ENCODE measurements at places on chromosomes 3 and 15.
A peak's percentile ranks its signal among the peaks of the same experiment; 100 is the strongest.

DNA sequence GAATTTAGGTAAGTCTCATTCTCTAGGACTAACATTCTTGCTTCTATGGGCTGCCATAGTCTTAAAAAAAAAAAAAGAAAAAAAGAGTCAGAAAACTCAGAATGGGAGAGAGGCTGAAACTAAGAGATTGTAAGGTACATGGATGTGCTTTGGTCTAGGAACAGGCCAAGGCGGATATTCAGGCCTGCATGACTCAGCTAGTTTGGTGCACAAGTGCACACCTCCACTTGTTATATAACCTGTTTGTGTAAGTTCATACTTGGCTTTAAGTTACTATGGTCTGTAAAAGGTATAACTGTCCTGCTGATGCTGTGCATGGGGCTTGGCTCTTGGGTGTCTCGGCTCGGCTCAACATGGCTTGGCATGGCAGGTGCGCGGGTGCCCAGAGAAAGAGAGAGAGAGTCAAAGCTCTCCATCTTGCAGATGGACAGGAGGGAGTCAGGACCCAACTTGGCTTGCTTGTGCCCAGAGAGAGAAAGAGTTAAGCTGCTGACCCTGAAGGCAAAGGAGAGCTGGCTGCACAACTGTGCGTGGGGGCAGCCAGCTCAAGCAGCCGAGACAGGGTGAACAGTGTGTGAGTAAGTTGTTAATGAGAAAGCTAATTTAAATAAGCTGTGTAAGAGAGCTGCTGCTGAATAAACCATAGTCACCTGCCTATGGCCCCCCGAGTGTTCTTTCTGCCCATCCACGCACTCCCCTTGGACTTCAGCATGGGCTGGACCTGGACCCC is 31.4 kb upstream of the CHRNB4 start:
- no peak for DNase-seq

- peak; percentile 5 for DNase-seq
These were observed 87.3 kb upstream of the C15orf61 start for GRCh38 chr15:67433495-67434099.

DNA sequence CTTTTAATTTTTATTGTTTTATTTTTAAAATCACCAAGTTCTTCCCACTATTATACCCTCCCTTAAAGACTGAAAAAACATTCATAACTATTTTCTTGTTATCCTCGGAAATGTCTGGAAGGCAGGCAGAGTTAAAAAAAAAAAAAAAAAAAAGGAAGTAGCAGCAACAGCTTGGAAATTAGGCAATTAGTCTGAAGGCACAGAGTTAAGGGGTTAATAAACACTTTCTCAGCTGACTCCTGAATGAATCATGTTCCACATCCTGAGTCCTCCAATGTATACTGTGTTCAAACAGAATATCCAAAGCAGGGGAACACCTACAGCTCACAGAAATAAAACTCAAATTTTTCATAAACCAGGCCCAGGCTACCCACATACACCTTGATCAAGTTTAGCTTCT is 5.8 kb downstream of the HEXA start:
- DNase-seq, result no peak

DNA sequence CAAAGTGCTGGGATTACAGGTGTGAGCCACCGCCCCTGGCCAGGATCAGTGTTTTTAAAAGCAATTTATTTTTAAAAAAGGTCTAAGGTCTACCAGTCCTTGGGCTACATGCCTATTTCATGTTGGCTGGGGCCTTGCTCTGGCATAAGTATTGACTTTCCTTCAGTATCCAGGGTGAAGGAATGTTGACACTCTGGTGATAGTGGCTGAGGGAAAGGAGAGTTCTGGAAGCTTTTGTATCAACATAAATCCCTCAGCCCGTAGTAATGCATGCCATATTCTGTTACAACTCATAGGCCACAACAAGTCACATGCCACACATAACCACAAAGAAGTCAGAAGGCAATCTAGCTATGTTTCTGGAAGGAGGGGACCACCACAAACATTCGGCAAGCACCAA is 273.9 kb downstream of the ROBO2 start:
- DNase-seq, result no peak

GRCh38 chr3:59321881-59322540 is 272.2 kb upstream of the CFAP20DC start:
- DNase-seq, result no peak

DNA sequence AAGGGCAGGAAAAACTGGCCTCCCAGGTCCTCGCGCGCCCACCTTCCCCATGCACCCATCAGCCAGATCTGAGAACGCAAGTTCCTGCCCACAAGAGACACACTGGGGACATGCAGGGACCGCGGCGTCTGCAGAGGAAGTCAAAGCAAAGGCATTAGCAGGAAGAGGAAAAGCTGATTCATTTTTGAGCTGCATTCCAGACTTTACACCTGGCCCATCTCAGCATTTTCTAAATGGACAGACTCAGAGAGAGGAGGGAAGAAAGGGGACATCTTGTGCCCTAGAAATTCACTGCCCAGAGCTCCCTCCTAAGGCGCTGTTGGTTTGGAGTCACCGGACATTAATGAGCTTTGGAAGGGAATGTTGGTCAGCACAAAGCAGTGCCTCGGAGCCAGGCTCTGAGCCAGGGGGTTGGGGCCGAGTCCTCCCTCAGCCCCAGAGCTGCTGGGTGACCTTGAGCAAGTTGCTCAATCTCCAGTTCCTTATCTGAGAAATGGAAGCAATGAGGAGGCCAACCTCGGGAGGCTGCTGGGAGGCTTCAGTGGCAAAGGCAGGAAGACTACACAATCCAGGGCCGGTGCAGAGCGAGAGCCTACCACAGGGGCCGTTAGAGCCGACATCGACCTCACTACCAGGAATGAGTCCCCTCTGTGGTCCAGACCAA is 150.5 kb upstream of the IQSEC1 start:
- no peak for DNase-seq

- no peak for DNase-seq
These were observed 2.3 kb upstream of the BCHE start for GRCh38 chr3:165839296-165840076.

GRCh38 chr3:75248974-75249373 is 415.2 kb upstream of the FRG2C start:
- DNase-seq, result no peak

DNA sequence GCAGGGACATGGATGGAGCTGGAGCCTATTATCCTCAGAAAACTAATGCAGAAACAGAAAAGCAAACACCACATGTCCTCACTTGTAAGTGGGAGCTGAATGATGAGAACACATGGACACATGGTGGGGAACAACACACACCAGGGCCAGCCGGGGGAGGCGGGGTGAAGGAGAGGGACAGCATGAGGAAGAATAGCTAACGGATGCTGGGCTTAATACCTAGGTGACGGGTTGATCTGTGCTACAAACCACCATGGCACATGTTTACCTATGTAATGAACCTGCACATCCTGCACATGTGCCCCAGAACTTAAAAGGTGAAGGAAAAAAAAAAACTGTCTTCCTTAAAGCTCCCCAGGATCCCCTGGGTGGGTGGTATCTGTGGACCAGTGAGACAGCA is 87.1 kb downstream of the ADAMTS17 start:
- no peak for DNase-seq

DNA sequence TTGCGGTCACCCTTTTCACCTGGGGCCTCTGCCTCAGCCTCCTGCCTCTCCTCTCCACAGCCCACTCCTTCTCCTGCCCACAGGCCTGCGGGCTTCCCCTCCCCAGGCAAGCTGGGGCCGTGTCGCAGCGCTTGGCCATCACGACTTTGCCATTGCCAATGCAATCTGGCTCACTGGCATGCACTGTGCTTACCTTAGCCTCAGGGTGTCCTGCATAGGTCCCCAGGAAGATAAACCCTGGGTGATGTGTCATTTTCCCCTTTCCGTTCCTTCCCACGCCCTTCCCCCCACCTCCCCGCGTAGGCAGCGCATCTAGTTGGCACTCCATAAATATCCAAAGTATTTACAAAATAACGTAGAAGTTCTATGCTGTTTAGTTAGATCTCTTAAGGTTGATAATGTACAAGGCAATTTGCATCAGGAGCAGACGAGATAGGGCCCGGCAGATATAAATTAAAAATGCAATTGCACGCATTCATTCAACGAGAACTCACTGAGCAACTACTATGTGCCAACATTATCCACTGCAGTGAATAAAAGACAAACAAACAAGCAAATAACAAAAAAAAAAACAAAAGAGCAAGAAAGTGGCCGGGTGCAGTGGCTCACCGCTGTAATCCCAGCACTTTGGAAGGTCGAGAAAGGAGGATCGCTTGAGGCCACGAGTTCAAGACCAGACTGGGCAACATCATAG is 973 bp upstream of the COPG1 start:
- no peak for DNase-seq

GRCh38 chr3:183895296-183895695 is 10.6 kb upstream of the PARL start:
- DNase-seq, result no peak

DNA sequence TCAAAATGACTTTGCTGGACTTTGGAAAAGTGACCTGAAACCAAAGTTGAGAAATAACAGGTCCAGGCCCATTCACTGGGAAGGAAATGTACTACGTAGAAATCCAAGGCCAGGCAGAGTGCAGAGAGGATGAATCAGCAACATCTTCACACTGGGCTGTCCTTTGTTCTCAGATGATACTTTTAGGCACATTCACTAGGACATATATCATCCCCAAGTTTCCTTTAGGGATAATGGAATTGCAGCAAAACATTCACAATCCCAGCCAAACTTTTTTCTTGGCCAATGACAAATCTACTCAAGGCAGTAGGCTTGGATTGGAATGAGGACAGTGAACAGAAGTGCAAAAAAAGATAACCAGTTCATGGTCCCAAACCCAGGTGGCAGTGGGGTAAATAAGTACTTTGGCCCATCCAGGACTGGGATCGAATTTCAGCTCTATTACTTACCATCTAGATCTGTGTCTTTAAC is 75.1 kb downstream of the CLDN11 start:
- no peak for DNase-seq

DNA sequence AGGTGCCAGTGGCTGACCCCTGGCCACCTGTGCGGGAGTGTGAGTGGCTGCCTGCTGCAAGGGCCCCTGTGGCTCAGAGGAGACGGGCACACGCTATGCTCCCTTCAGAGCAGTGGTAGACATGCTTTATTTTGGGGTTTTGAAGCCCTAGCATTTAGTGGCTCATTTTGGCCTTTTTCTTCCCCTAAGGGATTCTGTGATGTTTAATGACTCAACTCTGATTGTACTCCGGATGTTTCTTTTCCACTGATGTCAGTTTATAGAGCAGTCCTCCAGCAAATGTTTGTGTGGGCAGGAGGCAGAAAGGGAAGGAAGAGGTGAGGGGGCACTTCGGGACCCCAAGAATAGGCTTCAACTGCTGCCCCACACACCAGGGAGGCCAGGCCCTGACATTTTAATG is 288.9 kb upstream of the C2CD4B start:
- no peak for DNase-seq

DNA sequence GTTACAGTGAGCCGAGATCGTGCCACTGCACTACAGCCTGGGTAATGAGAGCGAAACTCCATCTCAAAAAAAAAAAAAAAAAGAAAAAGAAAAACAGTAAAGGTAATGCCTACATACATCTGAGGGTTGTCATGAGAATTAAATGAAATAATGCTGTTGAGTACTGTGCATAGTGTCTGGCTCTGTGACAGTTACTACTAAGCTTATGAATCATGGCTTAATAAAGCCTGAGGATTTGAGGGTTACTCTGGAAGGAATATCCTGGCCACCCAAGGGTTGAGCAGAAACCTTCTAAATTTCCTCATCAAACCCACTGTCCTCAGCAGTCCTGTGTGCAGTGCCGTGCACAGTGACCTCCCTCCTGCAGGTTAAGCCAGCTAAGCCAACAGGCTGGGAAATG is 26.8 kb upstream of the ELP6 start:
- no peak for DNase-seq

GRCh38 chr3:118447339-118447738 is 587.3 kb downstream of the IGSF11 start:
- DNase-seq, result no peak

DNA sequence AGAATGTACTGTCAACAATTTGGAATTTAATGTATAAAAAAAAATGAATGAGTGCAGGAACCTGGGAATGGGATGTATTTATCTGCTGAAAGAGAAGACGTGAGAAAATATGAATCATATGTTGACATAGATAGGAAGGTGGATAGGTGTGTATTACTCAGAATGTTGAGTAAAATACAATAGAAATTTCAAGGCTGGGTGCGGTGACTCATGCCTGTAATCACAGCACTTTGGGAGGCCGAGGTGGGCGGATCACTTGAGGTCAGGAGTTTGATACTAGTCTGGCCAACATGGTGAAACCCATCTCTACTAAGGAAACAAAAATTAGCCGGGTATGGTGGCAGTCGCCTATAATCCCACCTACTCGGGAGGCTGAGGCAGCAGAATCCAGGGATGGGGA is 202.8 kb downstream of the CADM2 start:
- no peak for DNase-seq

- no peak for DNase-seq
These were observed 57.5 kb downstream of the MFSD1 start for GRCh38 chr3:158859362-158859761.

- no peak for DNase-seq
These were observed 40.2 kb downstream of the TRANK1 start for GRCh38 chr3:36904641-36905040.

- no peak for DNase-seq
These were observed 337.3 kb upstream of the CBLB start for GRCh38 chr3:106206146-106206545.

- DNase-seq, result no peak
These were observed 5.7 kb downstream of the NMNAT3 start for GRCh38 chr3:139671863-139672646.

DNA sequence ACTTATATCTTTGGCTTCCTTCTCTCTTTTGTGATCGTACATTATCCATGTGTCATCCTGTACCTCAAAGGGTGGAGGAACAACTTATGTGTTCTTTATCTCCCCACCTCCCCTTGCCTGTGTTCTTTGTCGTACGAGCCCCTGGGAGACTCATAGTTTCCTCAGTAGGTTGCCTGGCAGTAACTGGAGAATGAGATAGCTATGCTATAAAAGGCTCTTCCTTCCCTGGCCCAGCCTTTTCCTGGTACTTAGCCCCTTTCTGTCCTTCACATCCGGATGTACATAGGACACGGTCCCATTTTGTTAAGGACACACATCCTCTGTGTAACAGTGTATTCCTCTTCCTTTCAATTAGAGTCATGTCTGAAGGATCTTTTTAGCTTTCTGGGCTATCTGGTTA is 32.1 kb downstream of the PLCL2 start:
- no peak for DNase-seq

- DNase-seq, result no peak
These were observed 12.8 kb downstream of the MAN2A2 start for GRCh38 chr15:90915808-90916440.

GRCh38 chr3:165748094-165748493 is 89.1 kb downstream of the BCHE start:
- no peak for DNase-seq

- no peak for DNase-seq
These were observed 99.1 kb upstream of the SLC6A11 start for GRCh38 chr3:10716964-10717363.

DNA sequence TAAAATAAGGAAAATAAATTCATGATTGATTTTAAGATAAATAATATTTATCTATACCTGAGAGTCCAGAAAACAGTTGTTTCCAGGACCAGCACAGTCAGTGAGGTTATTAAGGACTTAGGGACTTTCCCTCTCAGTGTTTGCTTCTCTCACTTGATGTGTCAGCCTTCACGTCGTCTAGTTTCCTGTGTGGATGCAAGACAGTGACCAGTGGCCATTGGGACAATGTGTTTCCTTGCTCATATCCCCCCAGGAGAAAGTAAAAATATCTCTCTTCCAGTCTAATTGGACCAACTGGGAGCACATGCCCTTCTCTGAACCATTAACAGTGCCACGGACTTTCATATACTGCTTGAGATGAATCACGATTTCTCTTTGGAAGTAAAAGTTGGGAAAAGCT is 157.8 kb upstream of the CTNNB1 start:
- DNase-seq, result no peak

All from stimulated activated CD4-positive, alpha-beta T cell treated with anti-CD3 and anti-CD28 coated beads, Interleukin-4, amount 100 ng/mL, for 48 hours (primary cell).